ENCODE measurements at places on chromosomes 16 and 17. TPM values are rescaled to one million over a fixed set of nuclear protein-coding genes. Genes with fewer than 3 reads are reported as not detected.

CACNB1 gene
- total RNA-seq: 10.5 TPM

PRSS8 gene
- not detected for total RNA-seq

TM4SF5 gene
- total RNA-seq: not detected

CREBBP gene
- total RNA-seq: 57.1 TPM

TMEM235 gene
- total RNA-seq: not detected

DHRS7C gene
- not detected for total RNA-seq

SOX8 gene
- 2.1 TPM for total RNA-seq

AANAT gene
- not detected for total RNA-seq

Measured in activated T-cell treated with anti-CD3 and anti-CD28 coated beads, Interleukin-2, amount 50 U/mL, for 72 hours (primary cell).